ENCODE measurements at places on chromosomes 1 and 21.

- DNase-seq, result no peak
Measured at GRCh38 chr1:56688522-56689026, 43.5 kb downstream of the PRKAA2 start.

GRCh38 chr1:246304484-246305259 is 202.4 kb downstream of the SMYD3 start:
- DNase-seq, result no peak

- DNase-seq, result no peak
Measured at GRCh38 chr1:178821134-178821866, 49.6 kb downstream of the ANGPTL1 start.

DNA sequence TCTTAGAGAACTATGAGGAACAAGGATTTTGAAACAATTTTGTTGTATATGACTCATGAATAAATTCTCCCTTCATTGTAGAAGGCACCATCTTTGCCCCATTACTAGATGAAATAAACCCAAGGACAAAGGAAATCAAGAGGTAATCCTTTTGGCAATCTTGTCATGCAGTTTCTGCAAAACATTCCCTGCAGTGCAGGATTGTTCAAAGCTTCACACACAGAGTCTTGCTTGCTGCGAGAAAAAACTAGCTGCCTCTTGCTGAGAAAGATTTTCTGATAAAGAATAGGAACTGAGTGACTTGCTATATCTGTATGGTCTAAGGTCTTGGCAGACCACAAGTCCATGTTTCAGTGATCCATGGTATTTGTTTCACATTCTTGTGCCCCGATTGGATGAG is 657.4 kb upstream of the ADGRL4 start:
- no peak for DNase-seq

GRCh38 chr1:53315456-53316423 is 12.1 kb downstream of the LRP8 start:
- no peak for DNase-seq

GRCh38 chr1:60670302-60670701 is 412.1 kb upstream of the NFIA start:
- no peak for DNase-seq

DNA sequence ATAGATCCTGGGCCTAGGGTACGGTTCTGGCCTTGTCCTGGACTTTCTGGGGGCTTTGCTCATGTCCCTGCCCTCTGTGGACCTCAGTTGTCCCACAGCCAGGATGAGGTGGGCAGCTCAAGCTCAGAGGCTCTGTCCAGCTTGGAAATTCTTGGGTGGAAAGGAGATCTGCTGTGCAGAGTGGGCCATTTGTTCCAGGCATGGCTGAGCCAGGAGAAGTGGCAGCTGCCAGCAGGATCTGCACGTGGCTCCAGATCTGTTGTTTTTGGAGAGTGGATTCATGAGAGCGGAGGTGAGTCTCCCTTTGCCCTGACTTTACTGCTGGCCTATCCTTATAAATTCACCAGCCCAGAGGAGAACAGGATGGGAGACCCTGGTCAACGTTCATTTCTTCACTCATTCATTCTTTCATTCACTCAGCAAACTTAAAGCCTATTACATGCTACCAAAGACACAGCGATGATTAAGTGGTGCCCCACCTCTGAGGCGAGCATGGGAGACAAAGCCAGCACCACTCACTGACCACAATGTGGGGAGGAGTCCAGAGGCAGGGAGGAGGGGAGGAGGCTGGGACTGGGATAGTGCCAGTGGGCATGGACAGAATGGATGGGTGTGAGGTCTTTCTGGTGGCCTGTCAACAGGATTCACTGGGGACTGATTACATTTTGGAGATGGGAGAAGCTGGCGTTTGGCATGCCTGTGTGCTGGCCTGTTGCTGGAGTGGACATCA is 205.1 kb downstream of the TRABD2B start:
- no peak for DNase-seq

GRCh38 chr1:175503538-175503937 is 239.9 kb downstream of the TNR start:
- no peak for DNase-seq

DNA sequence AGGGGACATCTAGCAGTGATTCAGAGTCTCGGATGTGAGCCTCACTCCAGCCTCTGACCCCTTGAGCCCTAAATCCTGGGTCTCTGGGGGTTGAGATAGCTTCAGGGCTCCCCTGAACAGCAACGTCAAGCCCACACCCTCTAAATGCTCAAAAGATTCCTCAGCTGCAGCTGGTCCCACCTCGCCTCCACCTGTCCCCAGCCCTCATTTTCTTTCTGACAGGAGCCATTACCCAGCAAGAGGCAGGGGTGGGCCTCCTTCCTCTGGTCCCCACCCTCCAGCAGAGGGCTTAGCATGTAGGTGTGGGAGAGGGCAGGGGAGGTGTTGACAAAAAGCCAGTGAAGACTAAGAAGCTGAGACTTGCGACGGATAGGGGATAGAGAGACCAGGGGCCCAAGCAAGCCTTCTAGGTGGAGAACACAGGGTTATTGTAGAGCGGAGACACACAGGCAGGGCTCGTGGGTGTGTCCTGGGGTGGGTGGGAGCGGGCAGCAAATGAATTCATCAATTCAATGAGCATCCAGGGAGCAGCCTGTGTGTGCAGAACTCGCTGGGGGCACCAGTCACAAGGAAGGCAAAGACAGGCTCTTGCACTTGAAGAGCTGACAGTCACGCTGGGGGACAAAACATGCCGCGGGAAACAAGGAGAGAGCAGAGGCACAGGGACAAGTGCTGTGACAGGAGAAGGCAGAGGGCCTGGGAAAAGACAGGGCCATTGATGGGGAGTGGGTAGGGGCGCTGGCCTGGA is 48.9 kb upstream of the GOLT1A start:
- DNase-seq, result no peak

DNA sequence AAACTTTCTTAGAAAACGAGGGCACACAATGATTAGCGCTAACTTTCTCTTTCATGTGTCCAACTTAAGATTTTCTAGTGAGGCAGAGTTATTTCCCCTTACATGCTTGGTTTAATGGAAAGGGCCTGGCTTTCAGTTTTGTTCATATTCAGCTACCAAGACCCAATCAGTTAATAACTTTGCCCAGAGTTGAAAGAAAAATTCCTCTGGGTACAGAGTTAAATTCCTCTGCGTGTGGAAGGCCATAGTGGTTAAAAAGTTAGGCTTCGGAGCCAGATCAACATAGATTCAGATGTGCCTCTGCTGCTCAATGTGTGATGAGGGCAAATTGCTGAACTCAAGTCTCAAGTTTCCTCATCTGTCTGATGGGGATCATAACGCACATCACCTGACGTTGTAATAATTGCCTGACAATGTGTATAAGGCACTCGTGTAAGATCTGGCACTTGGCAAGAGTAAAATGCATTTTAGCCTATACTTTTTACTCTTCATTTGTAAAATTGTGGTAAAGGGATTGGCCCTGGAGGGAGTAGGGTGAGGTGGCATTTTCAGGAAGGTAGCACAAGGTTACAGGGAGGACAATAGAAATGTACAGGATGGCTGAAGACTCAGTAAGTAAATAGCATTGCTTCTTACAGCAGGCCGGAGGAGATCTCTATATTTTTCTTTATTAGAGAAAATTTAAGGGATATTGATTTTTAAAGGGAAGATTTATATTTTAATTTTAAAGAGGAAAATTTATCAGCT is 103.4 kb downstream of the ROR1 start:
- DNase-seq, result no peak
